ENCODE measurements at places on chromosomes 2 and 18.

- no peak for DNase-seq
These were observed 32.2 kb downstream of the RTP5 start for GRCh38 chr2:241901500-241902351.

GRCh38 chr2:164000176-164000575 is 264.4 kb upstream of the FIGN start:
- no peak for DNase-seq

DNA sequence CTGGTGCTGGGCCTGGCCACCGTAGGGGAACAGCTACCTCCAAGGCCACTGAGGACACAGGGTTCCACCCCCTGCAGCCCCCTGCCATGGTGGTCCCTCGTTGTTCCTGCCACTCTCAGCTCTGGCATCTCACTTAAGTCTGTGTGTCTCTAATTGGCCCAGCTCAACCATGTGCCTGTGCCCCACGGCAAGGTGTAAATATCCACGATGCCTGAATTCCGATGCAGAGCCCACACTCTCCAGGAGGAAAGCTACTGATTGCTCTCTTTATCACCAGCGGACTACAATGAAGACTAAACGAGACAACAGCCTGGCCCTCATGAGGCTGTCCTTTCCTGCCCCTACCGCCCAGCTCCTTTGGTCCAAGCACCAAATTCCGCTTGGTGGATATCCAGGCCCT is 17.0 kb upstream of the CHRNA1 start:
- DNase-seq: no peak

- no peak for DNase-seq
These were observed 292.5 kb upstream of the FAM98A start for GRCh38 chr2:33891616-33892015.

GRCh38 chr18:48724442-48724841 is 185.6 kb downstream of the CTIF start:
- no peak for DNase-seq

GRCh38 chr2:15425712-15426111 is 135.4 kb downstream of the NBAS start:
- DNase-seq: no peak

DNA sequence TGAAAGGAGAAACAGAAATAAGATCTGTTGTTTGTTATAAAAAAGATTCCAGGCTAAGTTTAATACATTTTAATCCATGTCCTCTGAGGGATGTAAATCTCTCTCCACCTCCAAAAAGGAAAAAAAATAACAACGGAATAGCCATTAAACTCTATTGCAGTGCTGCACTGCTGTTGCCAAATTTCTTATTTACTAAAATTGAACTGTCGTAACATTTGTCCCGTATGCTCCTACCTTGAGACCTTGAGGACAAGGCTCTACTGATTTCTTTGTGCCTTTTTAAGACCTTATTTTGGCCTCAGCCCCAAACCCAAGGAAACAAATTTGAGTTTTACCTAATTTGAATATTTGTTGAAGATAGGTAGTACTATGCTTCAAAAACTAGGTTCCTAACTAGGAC is 56.4 kb downstream of the FRZB start:
- no peak for DNase-seq

GRCh38 chr18:74068296-74068695 is 79.3 kb downstream of the FBXO15 start:
- DNase-seq: no peak

Data from A172 (cell line).